AML-193 (cell line): ENCODE measurements at places on chromosomes 6 and 20.

GRCh38 chr20:8213831-8214587 is 81.9 kb downstream of the PLCB1 start:
- DNase-seq, result peak; percentile 60

- no peak for DNase-seq
Measured at GRCh38 chr6:111674883-111675282, 69.2 kb upstream of the TRAF3IP2 start.

DNA sequence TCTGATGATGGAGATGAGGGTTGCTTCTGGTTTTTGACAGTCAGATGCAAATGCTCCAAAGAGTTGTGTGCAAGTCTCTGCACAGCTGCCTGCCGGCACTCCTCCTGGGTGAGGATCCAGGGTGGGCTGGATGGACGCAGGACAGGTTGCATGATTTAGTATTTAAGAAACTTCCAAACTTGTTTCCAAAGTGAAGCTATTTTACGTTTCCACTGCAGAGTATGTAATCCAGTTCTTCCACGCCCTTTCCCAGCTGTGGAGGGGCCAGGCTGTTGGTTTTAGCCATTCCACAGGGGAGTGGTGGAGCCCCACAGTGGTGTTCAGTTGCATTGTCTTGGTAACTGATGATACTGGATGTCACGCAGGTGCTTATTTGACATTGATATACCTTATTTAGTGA is 157.3 kb downstream of the THBS2 start:
- DNase-seq, result no peak

DNA sequence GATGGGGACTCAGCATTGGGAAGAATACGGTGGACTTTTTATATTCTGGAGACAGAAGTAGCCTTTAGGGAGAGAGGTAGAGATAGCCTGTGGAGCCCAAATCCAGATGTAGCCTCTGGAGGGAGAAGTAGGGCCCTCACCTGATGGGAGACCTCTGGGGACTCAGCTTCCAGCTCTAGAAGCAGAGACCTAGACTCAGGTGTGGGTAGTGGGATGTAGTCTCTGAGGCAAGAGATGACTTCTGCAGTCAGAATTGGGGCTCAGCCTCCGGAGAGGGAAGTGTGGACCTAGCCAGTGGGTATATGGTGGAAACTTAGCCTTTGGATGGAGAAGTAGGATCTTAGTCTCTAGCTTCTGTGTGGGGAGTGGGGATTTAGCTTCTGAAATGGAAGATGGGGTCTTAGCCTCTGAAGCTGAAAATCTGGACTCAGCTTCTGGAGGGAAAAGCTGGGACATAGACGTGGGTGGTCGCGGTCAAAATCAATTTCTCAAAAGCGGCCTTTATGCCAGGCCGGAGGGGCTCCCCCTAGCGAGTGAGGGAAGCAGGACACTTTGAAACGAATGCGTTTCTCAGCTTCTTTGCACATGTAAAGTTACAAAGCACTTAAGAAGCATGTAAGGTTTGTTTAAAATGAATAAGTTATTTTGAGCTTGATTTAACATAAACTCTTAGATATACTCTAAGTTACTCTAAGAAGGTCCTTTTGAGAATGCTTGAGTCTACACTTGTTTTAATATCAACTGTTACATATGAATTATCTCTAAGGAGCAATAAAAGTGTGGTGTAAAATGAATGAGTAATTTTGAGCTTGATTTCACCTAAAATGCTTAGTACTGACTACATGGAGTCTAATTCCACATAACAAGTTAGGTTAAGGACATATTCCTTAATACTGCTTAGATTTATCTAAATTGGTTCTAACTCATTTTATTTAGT is 12.9 kb upstream of the ZNF343 start:
- peak; percentile 36 for DNase-seq

GRCh38 chr6:39088331-39088730 is 26.7 kb downstream of the SAYSD1 start:
- no peak for DNase-seq
